ENCODE measurements at places on chromosomes 3 and 15.

DNA sequence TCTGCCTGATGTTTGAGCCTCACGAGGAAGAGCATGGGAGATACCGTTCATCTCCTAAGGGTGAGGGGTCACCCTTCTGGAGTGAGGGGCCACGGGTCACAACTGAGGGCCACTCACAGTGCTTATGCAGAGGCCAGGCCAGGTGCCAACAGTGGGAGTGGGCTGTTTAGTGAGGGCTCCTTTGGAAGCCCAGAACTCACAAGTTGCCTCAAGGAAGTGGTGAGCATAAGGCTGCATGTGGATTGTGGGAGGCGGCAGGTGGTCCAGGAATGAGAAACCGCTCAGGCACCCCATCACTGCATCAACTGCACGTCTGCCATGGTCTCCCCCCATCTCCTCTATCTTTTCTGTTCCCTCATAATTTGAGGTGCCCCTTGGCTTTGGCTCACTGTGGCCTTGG, 26.5 kb downstream of the SPSB4 start:
- no peak for DNase-seq

DNA sequence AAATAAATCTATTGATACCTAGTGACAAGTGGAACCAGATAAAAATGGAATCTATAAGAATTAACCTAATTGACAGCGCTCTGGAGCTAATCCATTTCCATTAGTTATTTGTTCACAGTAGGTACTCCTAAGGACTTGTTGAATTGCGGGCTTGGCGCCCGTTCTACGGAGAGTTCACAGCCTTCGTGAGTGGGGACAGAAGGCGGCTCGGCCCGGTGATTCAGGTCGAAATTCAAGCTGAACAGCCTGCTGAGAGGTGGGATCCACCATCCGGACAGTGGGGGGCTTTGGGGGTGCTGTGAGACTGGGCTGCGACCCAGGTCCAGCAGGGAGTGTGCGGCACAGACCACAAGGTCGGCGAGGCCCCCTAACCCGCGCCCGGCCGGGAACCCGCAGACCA, 779 bp upstream of the CTNNB1 start:
- DNase-seq: no peak

GRCh38 chr15:85778107-85778776, 16.5 kb downstream of the KLHL25 start:
- DNase-seq: peak; percentile 53

DNA sequence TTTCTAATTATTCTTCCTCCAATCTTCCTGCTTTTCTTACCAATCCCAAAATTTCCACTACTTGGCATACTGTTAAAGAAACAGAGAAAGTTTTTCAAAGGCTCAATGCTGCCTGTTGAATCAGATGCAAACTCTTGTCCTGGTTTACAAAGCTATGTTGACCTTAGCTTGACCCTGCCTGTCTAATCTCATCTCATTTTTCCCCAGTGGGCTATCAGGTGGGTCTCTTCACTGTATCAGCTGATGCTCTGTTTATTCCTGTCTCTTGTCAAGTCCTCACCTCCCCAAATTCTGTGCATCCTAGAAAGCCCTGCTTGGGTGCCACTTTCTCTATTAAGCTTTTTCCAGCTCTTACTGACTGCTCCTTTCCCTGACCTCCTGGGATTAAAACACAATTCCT, 18.2 kb downstream of the NFKBIZ start:
- no peak for DNase-seq

- no peak for DNase-seq
Observed at GRCh38 chr3:132703733-132704132, 18.5 kb downstream of the NPHP3 start.

- no peak for DNase-seq
Observed at GRCh38 chr3:44235604-44236484, 5.8 kb upstream of the TOPAZ1 start.

GRCh38 chr3:48472673-48472922, 26.1 kb downstream of the ATRIP start:
- no peak for DNase-seq

Data from NCI-H1694 treated with DMSO at 0.1 percent for 48 hours (cell line).